ENCODE measurements at places on chromosomes 2 and 18.

DNA sequence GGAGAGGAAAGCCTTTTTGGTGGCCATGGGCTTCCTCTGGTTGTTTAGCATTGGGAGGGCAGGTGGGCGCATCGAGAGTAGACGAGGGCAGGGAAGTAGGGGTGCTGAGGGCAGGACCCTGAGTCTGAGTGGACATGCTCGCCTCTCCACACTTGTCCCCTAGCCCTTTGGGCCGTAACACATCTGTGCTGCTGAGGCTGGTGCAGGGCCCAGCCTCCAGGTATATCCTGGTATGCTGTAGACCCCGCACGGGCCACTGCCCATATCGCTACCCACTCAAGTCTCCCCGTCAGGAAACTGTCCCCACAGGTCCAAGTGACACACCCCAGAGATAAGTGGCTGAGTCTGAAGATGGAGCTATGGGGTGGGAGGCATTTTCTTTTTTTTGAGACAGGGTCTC, 13.7 kb upstream of the CCDC74B start:
- DNase-seq: no peak

GRCh38 chr18:59416818-59417217, 57.8 kb upstream of the LMAN1 start:
- no peak for DNase-seq

- DNase-seq: no peak
Measured at GRCh38 chr2:23617811-23618215, 232.8 kb downstream of the KLHL29 start.

DNA sequence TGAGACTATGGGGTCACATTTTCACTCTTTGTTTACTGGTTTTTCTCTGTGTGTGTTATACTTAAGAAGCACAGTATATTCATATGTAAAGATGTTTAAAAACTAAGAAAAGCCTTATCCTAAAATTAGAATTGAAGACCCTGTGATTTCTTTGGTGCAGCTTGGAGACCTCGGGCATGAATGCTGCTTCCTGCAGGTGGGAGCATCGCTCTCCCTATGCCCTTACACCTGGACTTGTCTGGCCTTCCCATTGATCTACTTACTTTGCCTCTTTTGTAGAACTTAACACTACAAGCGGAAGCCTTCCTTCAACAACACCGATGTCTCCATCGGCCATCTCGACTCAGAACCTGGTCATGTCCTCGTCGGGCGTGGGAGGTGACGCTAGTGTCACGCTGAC, 114.5 kb downstream of the ZNF236 start:
- no peak for DNase-seq

DNA sequence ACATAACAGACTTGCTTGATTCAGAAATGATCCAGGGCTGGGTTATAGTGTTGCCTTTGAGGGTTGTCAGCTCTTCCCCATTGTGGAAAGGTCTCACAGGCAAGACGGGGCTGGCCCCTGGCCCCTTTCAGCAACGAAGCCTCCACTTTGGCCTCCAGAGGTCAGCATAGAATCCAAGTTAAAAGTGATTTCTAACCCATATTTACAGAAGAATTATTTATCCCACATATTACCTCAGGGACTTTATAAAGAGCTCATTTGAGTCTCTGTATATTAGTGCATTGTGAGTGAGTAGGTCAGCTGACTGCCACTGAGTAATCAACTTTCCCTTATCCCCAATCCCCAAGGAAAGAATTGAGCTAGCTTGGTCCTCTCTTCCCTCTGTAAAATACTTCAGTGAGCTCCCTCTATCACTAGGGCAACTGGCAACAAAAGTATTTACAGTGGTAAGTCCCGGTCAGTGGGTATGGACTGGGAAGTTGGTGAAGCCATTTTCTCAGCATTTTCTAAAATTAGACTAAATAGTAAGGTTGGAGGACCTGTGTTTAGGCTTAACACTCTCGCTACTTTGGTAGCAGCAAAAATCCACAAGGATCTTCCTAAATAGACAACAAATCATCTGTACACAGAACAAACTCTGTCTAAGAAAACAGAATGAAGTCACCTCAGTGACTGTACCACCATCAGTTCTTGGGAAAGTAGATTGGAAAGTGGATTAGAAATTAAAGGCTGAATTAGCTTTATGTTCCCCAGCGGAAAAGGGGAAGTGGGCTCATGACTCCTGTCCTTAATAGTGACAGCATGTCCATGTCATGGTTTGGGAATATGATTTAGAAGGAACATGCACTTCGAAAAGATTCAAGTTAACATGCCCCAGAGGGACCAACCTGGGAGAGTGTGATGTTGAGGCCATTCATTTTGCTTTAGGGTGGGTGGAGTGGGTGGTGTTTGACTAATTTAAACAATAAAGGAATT, 171.0 kb upstream of the SIX3 start:
- no peak for DNase-seq

DNA sequence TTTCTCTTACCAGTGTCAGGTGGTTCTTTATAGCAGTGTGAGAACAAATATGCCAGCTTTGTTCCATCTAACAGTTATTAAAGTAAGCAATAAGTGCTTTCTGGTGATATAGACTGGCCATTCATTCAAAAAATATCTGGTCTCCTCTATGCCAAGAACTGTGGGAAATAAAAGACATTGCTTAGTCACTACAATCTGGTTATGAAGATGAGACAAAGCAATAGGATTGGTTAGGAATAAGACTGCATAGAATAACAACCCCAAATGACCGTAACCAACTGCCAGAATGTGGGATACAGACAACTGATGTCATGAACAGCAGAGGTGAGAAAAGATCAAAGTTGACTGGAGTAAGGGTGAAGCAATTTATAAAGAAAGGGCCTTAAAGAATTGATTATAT, 83.8 kb downstream of the MBD2 start:
- no peak for DNase-seq

DNA sequence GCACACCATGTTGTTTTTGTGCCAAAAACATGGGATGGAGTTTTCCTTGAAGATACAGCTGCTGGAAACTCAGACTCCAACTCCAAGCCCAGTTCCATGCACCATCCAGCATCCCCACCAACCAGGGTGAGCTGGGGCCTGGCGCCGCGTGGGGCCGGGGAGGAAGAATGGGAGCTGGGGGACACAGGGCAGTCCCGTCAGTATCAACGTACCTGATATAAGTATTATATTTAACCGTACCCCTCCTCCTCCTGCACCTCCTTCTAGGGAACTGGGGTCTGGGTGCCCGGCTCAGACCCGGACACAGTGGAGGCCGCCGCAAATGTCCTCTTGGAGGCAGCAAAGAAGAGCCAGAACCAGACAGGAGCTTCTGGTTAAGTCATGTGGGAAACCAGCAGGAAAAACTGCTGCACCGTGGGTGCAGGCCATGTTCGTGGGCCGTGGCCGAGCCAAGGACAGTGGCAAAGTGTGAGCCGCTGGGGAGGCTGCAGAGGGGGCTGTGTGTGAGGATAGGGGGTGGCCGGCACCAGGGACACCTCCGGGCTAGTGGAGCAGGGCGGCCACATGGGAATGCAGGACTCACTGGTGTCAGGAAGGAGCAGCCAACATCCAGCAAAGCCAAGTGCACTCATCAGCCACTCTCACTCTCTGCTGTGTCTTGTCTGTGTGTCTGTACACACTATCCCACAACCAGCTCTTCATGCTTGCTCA, 112.6 kb downstream of the TMEM18 start:
- no peak for DNase-seq

- no peak for DNase-seq
Measured at GRCh38 chr2:49296107-49296867, 142.0 kb upstream of the FSHR start.

DNA sequence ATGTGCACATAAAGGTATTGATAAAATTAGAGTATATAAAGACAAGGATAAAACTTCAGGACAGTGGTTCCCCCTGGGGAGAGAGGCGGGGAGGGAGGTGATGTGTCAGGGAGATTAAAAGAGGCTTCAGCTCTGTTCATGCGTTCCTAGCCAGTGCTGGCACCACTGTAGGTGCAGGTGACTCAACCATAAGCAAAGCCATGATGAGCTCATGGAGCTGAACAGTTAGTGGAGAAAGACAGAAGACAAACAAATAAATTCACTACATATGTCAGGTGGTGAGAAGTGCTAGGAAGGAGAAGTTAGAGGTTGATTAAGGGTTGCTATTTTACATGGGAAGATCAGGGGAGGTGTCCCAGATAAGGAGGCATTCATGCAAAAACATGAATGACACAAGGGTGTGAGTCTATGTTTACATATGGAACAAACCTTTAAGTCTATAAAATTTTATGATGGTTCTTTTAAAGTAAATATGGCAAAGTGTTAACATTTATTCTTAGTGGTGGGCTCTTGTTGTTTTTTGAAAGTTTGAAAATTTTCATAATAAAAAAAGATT, 136.0 kb downstream of the ANKRD44 start:
- DNase-seq: no peak

DNA sequence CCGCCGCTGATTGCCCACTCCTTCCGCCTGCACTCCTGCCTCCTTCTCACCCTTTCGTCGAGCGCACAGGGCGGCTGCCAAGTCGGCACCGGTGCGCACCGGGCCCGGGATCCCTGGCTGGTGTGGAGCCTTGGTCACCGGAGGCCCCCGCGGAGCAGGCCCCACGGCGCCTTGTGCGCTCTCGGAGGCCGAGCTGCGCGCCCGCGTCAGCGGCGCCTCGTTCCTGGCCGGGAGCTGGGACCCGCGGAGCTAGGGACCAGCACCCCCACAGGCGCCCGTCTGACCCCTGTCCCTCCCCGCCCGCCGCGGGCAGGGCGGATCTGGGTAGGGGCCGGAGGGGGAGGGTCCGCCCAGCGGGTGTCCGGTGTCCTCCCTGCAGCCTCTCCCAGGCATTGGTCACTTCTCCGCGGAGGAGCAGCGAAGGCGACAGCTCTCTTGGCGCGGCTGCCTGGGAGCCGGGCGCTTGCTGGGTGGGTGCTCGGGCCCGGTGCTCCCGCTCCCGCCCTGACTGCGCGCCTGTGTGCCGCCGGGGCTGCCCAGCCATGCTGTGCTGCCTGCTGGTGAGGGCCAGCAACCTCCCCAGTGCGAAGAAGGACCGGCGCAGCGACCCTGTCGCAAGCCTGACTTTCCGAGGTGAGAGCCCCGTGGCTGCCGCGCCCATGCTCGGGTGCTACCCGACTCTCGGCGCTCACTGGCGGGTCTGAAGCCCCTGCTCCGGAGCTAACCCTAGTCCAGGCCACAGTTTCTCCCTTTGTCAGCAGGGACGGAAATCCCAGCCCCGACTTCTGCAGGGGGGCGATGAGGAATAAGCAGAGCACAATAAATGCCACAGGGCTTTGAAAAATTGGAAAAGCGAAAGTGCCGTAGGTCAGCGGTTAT, 13.2 kb downstream of the DYSF start:
- DNase-seq: no peak

- no peak for DNase-seq
Measured at GRCh38 chr2:8500124-8501054, 181.5 kb upstream of the ID2 start.

DNA sequence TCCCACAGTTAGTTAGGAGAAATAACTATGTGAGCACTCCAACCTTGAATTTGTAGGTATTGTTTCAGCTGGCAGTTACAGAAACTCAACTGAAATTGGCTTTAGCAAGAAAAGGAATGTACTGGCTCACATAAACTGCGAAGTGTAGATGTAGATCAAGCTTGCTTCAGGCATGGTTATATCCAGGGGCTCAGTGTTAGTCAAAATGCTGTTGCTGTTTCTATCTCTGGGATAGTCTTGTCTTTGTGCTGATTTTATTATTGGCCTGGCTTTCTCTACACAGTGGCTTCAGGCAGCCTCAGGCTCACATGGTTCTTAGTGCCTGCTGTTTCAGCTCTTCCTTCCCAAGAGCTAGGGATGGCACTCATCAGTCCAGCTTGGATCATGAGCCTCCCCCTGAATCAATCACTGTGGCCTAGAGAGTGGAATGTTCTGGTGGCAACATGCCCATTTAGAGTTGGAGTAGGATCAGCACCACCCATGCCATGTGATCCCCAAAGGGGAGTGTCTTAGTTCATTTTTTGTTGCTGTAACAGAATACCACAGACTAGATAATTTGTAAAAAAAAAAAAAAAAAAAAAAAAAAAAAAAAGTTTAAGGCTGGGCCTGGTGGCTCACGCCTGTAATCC, 69.1 kb upstream of the FOXI3 start:
- no peak for DNase-seq
